GM10248 (cell line): ENCODE measurements at places on chromosomes 6 and 20.

DNA sequence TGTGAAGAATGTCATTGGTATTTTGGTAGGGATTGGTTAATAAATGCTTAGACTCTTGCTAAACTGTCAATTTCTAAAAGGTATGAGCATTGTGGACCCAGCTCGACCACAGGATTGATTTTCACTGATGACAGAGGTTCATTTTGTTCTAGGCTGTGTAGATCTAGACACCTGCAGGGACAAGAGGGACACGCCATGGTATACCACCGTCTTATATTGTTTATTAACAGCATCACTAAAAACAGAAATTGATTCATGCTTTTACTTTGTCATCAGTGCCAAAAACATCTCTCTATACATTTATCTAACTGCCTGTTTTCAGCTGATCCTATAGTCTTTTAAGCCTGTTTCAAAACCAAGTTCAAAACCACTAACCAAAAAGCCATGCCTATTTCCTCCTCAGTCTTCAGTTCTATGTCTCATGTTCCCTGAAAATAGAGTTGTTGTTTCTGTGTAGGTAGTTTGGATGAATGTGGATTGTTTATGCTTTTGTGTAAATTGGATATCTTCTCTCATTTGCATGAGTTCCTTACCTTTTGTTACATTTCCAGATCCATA, 109.8 kb downstream of the JAG1 start:
- DNase-seq, result no peak

- DNase-seq, result no peak
Observed at GRCh38 chr6:6105472-6106036, 98.8 kb upstream of the NRN1 start.

DNA sequence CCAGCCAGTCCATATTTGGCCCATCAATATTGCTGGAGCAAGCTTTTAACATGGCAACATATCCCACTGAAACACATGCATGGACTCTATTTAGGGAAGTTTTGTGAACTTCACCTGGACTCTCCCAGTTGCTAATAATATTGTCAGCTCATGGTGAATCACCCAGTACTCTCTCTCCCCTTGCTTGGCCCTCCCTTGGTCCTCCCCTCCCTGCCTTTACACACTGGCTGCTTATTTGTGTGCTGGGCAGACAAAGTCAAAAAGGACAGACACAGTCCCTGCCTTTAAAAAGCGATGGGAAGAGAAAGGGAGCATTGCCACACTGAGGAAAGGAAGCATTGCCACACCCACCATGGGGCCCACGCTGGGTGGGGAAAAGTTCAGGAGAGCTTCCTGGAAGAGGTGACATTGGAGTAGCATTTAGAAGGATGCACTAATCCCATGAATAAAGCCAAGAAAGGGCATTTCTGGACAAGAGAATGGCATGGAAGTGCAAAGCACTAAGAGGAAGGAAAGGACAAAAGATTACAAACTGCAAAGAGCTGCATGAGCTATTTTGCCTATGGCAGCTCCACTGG, 143.4 kb upstream of the EXOC2 start:
- no peak for DNase-seq

- DNase-seq, result no peak
Observed at GRCh38 chr20:1562622-1563021, 5.1 kb upstream of the SIRPD start.

- no peak for DNase-seq
Observed at GRCh38 chr6:148479497-148479896, 136.9 kb downstream of the SASH1 start.

DNA sequence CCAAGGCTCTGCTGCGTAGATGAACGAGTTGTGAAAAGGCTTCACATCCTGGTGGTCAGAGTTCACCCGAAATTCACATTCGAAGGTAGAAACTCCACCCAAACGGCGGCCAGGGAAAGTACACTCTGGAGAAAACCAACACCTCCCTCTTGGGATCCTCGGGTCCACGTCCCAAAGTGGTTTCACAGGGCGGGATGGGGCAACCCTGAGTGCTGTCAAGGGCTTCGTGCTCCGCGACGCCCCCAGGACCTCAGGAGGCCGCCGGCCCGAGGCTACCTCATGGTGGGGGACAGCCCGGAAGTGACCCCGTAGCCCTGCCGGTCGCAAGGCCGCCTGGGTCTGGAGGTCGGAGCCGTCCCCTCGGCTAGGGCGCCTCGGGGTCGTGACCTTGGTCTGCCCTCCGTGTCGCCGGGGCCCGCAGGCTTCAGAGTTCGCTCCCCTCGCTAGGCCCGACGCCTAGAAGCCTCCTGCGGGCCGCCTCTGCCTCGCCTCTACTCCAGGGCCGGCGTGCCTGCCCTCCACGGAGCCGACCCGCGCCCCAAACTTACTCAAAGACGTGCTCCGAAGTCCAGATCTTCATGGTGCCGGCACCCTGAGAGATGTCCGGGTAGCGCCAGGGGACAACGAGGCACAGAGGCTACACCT, at the start of gene PRELID3B:
TSS of gene PRELID3B (minus strand) at position 636 of the 645 bp plus-strand sequence. CDS start at position 580, 56 bp downstream.
- peak; percentile 36 for DNase-seq

DNA sequence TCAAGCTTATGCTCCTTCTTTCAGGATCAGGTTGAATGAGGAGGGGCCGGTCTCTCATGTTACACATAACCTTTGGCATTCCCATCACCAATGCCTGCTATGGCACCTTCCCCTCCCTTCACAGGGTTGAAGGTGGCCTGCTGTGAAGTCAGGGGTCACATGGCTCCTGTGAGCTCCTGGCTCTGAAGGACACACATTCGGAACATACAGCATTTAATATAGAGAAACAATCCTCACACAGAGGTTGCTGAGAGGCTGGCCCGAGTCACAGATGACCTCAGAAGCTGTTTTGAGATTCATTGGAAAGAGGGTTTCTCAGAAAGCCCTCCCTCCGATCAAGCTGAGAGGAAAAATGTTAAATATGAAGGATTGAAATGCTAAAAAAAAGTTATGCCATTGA, 82.1 kb downstream of the PSMG4 start:
- no peak for DNase-seq

DNA sequence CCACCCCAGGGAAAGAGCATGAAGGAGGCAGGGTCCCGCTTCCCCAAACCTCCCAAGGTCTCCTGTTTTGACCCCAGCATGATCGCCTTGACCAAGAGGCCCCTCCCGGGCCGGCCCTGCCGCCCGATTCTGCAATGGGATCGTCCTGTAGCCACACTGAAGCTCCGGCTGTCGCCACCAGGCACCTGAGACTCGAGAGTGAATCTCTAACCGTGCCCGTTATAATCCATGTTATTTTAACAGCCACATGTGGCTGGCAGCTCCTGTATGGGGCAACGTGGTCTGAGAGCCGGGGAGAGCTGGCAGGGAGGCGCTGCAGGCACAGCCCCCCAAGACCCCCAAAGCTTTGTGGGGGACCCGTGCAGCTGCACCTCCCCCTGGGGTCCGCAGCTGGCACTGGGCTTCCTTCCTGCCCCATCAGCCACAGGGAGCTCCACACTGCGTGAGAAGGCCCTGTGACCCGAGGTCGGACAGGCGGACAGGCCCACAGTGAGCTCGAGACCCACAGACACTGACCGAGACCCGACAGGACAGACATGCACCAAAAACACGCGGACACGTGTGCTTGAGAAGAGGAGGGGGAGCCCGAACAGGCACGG, 51.3 kb downstream of the KCNQ2 start:
- DNase-seq, result no peak

DNA sequence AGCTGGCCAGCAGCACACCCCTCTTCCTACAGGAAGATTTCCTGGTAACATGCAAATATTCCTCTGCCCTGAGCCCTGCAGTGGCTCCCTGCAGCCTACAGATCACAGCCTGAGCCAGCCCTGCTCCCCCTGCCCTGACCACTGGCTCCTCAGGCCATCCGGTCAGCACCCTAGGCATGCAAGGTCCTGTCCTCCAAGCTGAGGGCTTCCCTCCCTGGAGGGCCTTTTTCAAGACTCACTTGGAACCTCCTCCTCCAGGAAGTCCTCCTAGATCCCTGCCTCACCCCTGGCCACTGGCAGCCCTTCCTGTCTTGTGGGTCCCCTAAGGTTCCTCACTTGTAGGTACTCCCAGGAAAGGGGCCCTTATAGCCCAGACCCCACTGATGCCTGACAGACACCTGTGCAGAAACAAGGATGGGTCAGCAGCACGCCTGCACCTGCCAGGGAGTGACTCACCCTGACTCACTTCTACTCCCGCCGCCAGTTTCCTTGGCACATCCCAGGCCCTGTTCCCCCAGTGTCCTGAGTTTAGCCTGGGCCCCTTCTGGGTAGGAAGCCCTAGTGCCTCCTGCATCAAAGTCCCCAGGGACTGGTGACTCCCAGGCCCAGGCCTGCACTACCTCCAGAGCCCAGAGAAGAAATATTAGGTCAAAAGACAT, 3.2 kb downstream of the SLC4A11 start:
- no peak for DNase-seq

DNA sequence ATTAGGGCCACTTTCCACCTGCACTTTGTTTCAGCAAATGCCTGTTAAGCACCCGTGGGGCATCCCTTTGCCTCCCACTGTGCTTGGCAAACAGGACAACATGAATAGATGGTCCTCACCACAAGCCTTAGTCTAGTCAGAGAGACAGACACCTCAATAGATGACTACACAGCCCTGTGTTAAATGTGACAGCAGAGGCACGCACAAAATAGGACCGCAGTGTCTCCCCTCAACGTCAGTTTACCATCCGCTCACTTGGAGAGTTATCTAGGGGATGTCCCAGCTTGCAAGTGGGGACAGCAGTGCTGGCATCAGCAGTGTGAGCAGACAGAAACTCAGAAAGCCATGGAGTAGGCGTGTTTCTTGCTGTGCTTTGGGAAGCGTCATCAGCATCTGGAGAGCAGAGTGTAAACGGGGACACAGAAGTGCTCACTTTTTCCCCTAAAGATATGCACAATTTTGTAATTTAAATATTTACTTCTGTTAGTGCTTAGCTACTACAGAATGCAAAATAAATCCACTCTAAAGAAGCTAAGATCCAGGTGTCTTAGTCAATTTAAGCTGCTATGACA, 66.0 kb upstream of the TXNDC5 start:
- DNase-seq, result no peak

DNA sequence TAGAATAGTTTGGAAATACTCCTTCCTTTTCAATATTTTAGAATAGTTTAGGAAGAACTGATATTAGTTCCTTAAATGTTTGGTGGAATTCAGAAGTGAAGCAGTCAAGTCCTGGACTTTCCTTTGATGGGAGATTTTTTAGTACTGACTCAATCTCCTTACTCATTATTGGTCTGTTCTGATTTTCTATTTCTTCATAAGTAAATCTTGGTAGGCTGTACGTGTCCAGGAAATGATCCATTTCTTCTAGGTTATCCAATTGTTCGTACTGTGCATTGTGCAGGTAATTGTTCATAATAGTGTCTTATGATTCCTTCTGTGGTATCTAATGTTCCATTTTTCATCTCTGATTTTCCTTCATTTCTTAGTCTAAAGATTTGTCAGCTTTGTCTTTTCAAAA, 138.9 kb downstream of the SYCP2 start:
- DNase-seq, result no peak

DNA sequence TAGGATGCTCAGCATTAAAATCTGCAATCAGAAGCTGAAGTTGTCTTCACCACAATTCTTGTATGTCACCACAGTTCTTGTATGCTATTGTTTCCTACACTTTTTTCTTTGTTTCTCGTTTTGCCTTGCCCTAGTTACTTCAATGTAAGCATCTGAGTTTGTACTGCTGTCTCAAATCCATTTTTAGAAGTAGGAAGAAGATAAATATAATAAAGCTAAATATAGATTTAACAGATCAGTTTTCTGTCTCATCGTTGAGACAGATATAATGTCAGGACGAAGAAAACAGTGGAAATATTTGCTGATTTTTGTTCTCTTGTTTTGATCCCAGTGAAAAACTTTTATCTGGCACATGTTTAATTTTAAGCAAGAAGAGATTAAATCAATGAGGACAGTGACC, 318.0 kb downstream of the QKI start:
- no peak for DNase-seq

DNA sequence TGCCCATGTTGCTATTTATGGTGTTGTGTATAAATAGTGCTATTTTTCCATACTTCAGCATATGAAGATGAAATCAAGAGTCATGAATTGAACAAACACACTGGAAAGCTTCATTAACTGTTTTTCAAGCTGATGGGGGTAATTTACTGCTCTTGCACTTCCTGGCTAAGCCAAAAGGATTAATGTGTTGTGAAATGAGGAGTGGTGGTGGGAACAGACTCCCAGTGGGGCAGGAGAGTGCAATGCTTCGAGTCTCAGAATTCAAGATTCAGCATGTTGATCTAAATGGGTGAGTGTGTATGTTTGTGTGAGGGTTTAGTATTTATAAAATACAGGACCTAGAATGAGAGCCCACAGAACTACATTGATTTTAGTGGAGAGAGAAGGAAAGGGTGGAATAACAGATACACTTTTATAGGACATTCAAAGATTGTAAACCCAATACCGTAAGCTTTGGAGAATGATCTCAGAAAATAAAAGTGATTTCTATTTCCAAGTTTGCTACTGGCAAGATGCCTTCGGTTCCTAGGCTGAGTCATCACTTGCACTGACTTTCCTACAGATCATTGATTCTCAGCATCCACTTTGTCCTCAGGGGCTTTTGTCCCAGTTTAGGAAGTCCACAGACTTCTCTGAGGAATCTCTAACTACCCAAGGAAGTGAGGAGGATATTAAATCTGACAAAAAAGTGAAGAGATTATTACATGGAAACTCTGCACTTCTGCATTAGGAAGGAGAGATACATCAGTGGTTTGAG, 303.6 kb downstream of the TRDN start:
- no peak for DNase-seq

DNA sequence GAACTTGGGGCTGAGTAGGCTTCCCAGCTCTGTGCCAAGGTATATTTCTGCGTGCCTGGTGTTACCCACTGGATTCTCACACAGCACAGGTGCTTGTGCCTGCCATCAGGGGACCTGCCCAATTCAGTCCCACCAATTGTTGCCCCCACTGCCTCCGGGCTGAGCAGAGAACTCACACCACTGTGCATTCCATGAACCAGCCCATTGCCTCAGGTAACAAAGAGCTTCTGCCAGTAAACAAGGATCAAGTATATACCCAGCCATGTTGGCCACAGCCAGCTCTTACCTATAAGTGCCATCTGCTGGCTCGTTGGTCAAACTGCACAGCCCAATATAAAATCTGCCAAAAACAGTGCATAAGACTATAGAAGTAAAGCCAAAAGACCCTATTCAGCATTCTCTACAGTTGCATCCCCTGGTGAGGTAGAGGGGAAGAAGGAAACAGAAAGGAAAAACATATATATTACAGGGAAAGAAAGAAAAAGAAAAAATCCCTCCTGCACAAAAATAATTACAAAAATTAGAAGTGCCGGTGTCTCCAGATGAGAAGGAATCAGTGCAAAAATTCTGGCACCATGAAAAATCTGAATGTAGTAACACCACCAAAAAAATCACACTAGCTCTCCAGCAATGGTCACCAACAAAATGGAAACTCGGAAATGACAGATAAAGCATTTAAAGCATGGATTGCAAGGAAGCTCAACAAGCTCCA, 241.4 kb downstream of the IBTK start:
- DNase-seq, result no peak

DNA sequence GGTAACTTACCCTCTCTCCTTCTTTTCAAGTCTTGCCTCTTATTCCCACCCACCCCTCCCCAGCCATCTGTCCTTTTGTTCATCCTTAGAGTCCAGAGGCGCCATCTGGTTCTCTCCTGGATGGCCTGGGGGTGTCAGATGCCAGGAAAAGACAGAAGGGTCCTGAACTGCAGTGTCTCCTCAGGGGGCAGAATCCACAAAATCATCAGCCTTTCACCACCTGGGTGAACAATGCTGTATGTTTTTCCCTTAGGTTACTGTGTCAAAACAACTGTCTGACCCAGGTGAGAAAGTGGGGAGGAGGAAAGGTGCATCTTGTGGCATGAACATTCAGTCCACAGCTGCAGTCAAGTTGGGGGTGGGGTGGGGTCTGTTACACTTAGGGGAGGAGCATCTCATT, 47.9 kb upstream of the FYN start:
- no peak for DNase-seq

GRCh38 chr20:36320898-36321695, 15.0 kb downstream of the DLGAP4 start:
- no peak for DNase-seq
